CD8-positive, alpha-beta memory T cell (primary cell): ENCODE measurements at places on chromosomes 12 and 14. TPM values are rescaled to one million over a fixed set of nuclear protein-coding genes. Genes with fewer than 3 reads are reported as not detected.

ARHGEF25 gene
- 1.4 TPM for total RNA-seq

GRCh38 chr12:1760566-1761382, 59.6 kb upstream of the LRTM2 start:
- H3K27me3 ChIP-seq: no peaks in the 10 kb centered on the region
- peaks cover 12% of the 10 kb centered on the region for H3K36me3 ChIP-seq
- H3K4me1 ChIP-seq: no peaks in the 10 kb centered on the region
- no peak overlapping the region for H3K4me3 ChIP-seq

- no peak overlapping the region for H3K4me3 ChIP-seq
- no peak for DNase-seq
- no peaks in the 10 kb centered on the region for H3K4me1 ChIP-seq
Measured at GRCh38 chr14:66758031-66758613, 250.2 kb downstream of the GPHN start.

DNA sequence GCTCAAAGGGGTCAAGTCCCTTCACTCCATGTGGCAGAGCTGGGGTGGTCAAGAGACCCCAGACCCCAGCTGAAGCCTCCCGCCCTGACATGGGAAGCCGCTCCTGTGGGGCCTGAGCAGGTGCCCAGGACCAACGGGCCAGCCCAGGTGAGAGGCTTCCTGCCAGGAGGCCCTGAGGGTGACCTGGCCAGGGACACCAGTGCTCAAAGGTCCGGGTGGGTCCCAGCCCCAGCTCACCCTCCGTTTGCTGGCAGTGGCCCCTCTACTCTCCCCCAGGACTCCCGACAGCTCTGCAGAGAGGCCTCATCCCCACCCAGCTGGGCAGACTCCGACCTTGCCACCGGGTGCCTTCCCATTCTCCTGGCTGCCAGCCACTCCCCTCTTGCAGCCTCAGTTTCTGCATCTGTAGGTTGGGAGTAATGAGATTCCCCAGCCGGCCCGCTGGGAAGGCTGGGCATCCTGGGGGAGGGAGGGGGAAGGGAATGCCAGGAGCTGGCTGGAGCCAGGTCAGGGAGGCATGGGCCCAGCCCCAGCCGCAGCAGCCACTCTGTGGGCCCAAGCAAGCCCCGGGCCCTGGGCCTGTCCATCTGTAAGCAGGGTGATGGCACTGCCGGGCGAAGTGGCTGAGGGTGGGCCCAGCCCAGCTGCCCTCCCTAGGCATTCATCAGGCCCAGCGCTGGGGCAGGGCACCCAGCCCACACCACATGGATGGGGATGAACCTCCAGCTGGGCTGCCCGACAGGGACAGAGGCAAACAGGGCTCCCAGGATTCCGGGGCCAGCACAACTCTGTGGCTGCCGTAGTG, 10.3 kb upstream of the INF2 start:
- H3K36me3 ChIP-seq: no peaks in the 10 kb centered on the region
- H3K27ac ChIP-seq: peak overlapping the region; percentile 59
- no peak for DNase-seq
- H3K4me1 ChIP-seq: peaks cover 20% of the 10 kb centered on the region

- no peaks in the 10 kb centered on the region for H3K4me1 ChIP-seq
- no peak overlapping the region for H3K27ac ChIP-seq
- H3K4me3 ChIP-seq: no peak overlapping the region
- H3K36me3 ChIP-seq: no peaks in the 10 kb centered on the region
Measured at GRCh38 chr14:95046711-95047681, 110.3 kb downstream of the DICER1 start.

- H3K27me3 ChIP-seq: no peaks in the 10 kb centered on the region
- DNase-seq: peak; percentile 92
- peaks cover 7% of the 10 kb centered on the region for H3K36me3 ChIP-seq
- peaks cover 33% of the 10 kb centered on the region for H3K4me1 ChIP-seq
- peak within 1 kb of the TSS; percentile 85 for H3K27ac ChIP-seq
Measured at GRCh38 chr14:69152902-69153151, at the start of gene DCAF5. TSS of gene DCAF5 (minus strand) at chr14:69153119. CDS start at chr14:69152978, 141 bp downstream.
